ENCODE measurements at places on chromosomes 7 and 10.

DNA sequence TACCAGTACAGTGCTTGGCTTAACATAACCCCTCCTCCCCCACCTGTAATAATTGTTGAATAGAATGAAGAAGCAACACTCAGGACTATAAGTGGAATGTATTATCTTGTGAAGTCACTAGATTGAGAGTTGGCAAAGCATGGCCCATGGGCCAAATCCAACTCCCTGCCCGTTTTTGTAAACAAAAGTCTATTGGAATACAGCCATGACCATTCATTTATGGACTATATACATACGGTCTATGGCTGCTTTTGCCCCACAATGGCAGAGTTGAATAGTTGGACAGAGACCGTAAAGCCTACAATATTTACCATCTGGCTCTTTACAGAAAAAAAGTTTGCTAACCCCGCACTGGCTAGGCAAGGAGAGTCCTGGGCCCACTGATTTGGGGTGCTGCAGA, 48.1 kb upstream of the CYCS start:
- no peak for DNase-seq

GRCh38 chr10:26728957-26729356, 31.5 kb downstream of the PDSS1 start:
- no peak for DNase-seq

DNA sequence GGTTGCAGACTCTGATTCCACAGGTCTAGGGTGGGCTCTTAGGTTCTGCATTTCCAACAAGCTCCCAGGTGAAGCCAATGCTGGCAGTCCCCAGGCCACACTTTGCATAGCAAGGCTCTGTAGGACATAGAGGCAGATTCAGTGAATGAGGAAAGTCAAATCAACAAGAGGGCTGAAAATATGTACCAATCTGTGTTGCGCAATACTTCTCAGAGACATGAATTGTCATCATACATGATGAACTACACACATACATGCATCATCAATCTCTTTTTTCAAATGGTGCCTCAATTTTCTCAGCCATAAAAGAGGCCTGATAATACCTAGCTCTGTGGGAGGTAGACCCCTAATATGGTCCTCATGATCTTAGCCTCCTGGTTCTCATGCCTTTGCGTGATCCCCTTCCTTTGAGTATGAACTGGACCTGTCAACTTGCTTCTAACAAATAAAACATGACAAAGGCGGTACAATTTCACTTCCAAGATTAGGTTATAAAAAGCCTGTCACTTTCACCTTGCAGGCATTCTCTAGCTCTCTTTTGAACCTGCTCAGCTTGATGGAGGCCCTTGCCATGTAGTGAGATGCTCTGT, 49.0 kb downstream of the PIK3CG start:
- DNase-seq: no peak

- no peak for DNase-seq
These were observed 396 bp downstream of the GRM8 start for GRCh38 chr7:127252377-127252713.

- DNase-seq: no peak
These were observed 95.6 kb downstream of the OSBPL3 start for GRCh38 chr7:24884401-24884800.

- DNase-seq: no peak
These were observed 83.2 kb downstream of the GATA3 start for GRCh38 chr10:8137726-8138125.
